ENCODE measurements at places on chromosomes 7 and 10.
A peak's percentile ranks its signal among the peaks of the same experiment; 100 is the strongest.

DNA sequence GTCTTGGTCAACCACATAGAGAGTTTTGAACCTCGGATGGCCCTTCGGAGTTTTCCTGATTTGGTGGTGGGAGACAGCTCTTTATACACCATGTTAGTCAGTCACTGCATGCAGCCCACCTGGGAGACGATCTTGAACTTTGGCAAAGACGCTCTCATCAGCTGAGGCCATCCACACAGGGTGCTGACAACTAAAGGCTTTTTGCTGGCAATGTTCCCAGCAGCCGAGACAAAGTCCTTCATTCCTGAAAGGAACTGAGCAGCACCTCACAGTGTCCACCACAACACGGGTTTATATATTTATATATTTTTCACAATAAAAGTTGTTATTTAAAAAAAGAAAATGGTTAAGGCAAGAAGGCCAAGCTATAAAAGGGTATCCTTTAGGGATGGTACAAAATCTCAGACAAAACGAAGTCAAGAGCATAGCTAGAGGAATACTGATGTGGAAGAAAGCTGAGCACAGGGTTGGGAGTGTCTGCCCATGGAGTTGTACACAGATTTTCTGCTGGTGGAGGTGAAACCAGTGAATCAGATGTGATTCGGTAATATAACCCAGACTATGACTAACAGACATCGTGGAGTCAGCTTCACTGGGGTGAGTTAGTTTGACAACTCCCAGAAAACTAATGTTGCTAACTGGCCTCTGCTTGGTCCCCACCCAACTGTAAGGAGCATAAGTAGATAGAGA, 27.4 kb upstream of the CAPZA2 start:
- no peak for DNase-seq

DNA sequence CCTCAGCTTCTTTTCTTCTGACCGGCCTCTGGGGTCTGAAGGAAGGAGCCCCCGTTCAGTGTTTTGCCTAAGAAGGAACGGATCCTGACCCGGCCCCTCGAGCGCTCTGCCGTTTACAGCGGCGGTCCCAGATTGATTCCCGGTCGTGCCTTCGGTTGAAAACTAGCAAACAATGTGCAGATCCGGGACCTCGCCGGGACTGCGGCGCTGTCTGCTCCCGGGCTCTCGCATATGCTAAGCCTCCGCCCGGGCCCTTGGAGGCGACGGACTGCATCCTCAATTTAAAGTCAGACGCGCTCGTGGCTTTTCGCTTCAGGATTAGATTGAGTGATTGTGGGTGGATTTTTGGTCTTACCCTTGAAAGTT, 559 bp downstream of the DBF4 start:
- DNase-seq = no peak

DNA sequence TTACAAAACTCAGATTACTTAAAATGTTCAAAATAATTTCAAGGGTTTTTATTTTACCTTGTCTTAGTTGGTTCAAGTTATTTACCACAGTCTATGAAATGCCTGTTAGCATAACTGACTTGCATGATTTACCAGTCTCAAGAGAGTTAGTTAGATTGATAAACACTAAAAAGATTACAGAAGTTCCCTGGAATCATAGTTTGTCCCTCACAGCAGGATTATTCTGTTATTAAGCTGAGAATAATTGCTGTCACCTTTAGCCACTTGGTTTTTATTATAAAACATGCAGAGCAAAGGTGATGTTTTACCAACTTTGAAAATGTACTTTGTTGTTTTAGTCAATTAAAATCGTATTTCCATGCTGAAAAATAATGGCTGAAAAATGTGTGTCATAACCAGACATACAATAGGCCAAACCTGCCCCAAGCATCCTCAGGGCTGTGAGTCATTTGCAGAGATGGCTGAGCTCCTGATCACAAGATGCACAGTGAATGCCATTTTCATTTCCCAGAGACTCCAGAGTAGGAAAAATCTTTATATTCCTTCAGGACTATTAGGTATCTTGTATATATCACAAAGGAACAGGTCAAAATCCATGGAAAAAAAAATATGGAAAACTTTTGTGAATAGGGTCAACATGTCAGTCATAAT, 87.8 kb upstream of the DKK1 start:
- no peak for DNase-seq

DNA sequence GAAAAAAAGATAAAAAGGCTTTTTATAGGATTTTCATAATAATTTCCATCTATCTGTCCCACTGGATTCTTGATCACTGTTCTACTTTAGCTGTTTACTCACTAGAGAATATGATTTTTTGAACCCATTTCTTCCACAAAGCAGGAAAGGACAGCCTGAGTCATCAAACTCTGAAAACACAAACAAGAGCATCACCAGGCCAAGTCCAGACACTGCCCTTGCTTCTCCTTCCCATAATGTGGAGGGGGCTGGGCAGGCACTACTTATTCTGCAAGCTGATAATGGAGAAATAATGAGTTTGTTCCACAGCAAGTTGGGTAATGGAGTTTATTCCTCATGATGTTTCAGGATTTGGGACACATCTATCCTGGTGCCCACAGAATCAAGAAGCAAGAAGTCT, 13.0 kb upstream of the KCNIP2 start:
- DNase-seq = no peak

GRCh38 chr7:34928052-34928451, 109.2 kb downstream of the DPY19L1 start:
- no peak for DNase-seq

- DNase-seq = no peak
These were observed 192.8 kb downstream of the DNAJC1 start for GRCh38 chr10:21810582-21811244.

- DNase-seq = no peak
These were observed 74.2 kb downstream of the WAPL start for GRCh38 chr10:86447432-86447831.

- no peak for DNase-seq
These were observed 42.8 kb downstream of the CYP2C8 start for GRCh38 chr10:95026461-95026860.

- no peak for DNase-seq
These were observed 51.3 kb upstream of the GSAP start for GRCh38 chr7:77467408-77467807.

GRCh38 chr10:62075912-62076311, 174.4 kb downstream of the ARID5B start:
- no peak for DNase-seq

DNA sequence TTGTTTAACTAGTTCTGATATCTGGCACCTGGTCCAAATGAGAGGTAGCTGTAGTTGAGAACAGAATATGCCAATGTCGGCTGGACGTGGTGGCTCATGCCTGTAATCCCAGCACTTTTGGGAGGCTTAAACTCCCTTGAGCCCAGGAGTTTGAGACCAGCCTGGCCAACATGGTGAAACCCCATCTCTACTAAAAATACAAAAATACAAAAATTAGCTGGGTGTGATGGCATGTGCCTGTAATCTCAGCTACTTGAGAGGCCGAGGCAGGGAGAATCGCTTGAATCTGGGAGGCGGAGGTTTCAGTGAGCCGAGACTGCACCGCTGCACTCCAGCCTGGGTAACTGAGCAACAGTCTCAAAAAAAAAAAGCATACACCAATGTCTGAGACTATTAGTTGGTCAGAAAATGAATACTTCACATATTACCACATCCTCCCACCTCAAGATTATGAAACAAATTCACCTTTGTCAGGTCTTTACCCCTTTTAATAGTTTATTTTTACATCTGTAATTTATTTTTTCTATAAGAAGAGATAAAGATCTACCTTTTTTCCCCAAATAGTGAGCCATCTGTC, 38.8 kb downstream of the EPC1 start:
- no peak for DNase-seq

DNA sequence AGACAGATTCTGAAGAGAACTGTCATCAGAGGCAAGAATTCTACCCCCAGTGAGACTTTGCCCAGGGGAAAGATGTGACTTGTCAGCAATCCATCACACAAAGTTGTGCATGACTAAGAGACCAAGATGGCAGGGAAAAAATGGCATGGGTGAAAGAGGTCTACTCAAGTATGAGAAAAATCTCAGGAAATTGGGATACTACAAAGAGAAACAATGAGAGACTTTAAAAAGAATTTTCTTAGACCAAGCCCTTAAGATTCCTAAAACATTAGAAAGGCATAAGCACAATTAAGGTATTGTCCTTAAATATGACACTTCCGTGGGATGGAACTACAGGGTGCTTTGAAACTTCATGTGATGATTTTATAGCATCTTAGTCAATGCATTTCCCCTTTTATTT, 45.6 kb upstream of the PDE1C start:
- DNase-seq = peak; percentile 92

GRCh38 chr10:9602998-9603397, 1414.7 kb upstream of the CELF2 start:
- DNase-seq = no peak

GRCh38 chr10:76442113-76442512, 1010.7 kb downstream of the LRMDA start:
- no peak for DNase-seq

GRCh38 chr10:8159341-8160165, 105.1 kb downstream of the GATA3 start:
- no peak for DNase-seq

DNA sequence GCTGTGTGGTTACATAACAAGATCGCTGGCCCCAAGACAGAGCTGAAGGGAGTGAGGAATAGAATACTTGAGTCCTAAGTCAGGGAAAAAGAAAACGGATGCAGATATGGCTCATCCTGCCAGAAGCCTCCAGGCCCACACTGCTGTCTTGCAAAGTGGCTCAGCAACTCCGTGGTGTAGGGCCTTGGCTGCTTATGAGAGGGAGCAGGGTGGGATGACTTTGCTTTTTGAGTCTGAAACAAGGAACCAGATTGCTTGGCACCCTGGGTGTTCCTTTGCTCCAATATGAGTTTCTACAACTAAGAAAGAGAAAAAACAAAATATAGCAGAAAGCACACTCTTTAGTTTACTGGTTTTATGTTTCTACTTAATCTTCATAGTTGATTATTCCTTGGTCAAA, 193.8 kb upstream of the WDR11 start:
- DNase-seq = no peak

DNA sequence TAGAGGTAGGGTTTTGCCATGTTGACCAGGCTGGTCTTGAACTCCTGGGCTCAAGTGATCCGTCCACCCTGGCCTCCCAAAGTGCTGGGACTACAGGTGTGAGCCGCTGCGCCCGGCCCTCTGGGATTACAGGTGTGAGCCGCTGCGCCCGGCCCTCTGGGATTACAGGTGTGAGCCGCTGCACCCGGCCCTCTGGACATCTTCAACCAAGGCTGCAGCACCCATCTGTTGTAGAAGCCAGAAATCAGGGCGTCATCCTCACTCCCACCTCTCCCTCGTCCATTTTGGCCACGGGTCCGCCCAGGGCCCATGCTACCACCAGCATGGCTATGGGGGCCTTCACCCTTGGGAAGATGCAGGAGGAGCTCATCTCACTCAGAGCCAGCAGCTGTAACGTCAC, 38.5 kb upstream of the EBF3 start:
- no peak for DNase-seq

GRCh38 chr10:131733596-131733995, 167.2 kb upstream of the PPP2R2D start:
- no peak for DNase-seq
